Cortex of kidney (tissue), 1 donor: ENCODE measurements at places on chromosomes 13 and 19.

DNA sequence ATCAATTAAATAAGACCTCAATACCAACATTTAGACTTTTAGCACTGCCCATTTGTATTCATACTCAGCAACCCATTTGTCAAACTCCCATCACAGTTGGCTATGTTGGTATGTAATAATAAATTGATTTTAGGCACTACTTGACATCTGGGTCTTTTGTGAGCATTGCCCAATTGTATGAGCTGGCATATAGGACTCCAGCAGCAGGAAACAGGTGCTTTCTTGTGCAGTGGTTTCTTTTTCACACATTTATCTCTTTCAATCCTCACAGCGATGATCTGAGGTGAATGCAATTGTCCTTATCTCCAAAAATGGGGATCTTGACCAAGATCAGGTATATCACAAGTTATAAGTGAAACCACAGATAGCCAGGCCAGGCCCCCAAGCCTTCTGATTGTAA is 96.9 kb upstream of the OXGR1 start:
- DNase-seq: no peak

DNA sequence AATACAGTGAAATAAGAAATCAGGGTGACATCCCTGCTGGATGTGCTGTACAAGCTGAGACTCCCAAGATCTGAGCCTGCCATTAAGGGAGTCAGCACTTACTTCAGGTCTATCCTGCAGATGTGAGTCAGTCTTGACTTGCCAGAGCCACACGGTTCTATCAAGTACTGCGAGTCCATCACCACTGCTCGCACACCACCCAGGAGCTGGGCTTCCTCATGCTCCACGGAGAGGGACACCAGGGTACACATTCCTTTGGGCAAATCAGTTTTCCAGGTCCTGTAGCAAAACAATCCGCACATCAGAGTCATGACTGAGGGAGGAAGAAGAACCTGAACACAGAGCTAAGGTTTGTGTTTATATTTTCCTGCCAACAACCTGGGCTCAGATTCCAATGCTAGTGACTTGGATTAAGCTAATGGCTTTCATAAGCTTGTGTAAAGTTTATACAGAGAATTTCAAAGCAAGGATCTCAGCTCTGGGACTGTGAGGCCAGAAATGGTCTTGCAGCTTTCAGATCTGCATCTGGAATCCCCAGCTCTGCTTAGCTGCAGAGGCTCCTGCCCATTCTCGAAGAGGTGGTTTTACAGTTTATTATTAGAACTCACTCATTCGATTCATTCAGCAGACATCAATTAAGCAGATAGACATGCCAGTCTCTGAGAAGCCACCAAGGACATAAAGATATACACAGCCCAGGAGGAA is 90.6 kb downstream of the KL start:
- DNase-seq: no peak

GRCh38 chr13:93254775-93255174 is 28.2 kb downstream of the GPC6 start:
- no peak for DNase-seq

GRCh38 chr13:100860866-100861265 is 186.3 kb upstream of the TMTC4 start:
- DNase-seq: no peak

DNA sequence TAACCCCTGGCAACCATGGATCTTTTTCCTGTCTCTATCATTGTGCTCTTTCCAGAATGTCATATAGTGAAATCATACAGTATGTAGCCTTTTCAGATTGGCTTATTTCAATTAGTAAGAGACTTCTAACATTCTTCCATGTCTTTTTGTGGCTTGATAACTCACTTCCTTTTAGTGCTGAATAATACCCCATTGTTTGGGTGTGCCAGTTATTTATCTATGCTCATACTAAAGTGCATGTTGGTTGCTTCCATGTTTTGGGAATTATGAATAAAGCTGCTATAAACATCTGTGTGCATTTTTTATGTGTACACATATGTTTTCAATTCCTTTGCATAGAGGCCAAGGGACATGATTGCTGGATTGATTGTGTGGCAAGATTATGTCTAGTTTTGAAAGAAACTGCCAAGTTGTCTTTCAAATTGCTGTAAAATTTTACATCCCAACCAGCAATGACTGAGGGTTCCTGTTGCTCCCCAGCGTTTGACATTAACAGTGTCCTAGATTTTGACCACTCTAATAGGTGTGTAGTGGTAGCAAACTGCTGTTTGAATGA is 358.9 kb downstream of the ITGBL1 start:
- DNase-seq: no peak

- DNase-seq: no peak
Measured at GRCh38 chr13:58598241-58598640, 966.7 kb downstream of the PCDH17 start.

DNA sequence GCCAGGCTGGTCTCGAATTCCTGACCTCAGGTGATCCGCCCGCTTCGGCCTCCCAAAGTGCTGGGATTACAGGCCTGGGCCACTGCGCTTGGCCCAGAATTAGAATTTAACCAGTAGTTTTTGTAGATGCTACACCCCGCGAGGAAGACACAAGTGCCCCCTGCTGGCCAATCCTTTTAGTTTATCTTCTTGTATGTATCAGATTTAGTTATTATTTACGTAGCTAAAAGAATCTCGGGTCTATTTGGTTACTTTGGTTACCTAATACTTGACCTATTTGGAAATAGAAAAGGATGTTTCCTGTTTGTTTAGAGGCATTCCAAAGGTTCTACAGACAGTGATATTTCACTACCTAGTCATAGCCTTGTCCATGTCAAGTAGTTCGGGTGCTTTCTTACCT is 22.0 kb downstream of the MUC16 start:
- DNase-seq: no peak

- DNase-seq: no peak
Measured at GRCh38 chr19:44112802-44113137, 429 bp upstream of the ZNF225 start.

DNA sequence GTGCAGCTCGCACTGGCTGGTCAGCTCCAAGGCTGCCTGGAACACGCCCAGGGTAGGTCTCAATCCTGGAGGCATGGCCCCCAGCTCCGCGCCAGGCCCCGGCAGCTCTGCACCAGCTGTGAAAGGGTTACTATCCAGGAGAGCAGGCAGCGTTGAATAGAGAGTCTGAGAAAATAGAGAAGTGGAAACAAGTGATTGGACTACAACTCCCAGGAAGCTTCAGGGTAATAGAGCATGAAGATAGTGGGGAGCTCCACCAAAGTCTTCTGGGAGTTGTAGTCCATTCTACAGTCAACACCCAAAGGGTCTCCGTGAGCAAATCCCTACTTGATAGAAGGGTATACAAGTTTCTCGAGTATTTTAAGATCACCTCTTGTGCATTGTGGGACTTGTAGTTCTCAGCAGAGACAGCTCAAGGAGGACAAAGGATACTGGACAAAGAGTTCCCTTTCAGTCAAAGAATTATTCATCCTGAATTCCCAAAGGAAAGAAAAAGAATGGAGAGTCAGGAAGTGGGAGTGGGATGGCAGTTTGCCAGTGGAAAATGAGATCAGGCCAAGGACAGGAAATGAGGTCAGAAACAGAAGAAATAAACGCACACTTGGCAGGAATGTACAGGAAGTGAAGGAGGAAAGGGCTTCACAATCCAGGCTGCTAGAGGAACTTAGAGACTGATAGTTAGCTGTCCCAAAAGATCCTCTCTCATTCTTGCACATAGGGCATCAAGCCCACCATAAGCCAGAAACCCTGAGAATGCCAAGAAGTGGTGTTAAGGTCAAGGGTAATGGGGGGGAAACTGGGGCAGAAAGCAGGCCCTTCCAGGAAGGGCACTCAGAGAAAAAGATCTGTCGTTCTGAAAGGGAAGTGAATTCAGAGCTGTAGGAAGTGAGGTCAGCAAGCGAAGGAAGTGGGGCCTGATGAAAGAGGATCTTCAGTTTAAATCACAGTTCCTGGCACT is 5.5 kb upstream of the MAMSTR start:
- no peak for DNase-seq

DNA sequence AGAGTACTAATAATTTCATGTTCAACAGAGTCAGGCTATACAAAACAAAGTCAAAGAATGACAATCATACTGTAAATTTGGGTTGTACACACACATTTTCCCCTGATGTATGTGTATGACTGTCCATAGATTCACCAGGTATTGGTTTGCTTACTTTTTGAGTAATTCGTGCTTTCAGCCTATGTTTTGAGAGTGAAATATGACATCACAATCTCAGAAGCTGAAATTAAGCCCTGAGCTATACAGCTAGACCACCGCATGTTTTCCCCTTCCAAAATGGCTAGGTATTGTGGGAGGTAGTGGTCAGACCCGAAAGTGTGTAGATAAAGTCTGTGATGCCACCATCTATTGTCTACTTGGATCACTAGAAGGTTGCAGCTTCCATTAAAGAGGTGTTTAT is 102.8 kb downstream of the KATNAL1 start:
- DNase-seq: no peak

DNA sequence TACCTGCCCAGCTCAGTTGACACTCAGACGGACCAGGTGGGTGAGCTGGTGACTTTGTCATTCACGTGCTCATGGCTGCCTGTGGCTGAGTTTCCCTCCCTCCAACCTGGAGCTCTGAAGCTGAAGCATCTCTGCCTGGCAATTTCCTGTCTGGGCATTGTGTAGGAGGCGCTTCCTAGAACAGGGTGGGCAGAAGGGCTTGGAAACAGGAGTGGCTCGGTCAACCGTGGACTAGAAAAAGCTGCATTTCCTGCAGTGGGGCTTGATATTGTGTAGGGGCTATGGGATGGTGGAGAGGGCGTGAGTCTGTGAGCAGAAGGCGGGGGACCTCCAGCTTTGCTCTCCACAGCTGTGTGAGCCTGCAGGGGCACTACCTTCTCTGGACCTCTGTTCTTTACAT is 278.3 kb downstream of the TEX29 start:
- no peak for DNase-seq

- no peak for DNase-seq
Measured at GRCh38 chr13:73616861-73617260, 517.3 kb downstream of the KLF12 start.

GRCh38 chr13:55497486-55497885 is 1643.2 kb upstream of the PRR20A start:
- no peak for DNase-seq

DNA sequence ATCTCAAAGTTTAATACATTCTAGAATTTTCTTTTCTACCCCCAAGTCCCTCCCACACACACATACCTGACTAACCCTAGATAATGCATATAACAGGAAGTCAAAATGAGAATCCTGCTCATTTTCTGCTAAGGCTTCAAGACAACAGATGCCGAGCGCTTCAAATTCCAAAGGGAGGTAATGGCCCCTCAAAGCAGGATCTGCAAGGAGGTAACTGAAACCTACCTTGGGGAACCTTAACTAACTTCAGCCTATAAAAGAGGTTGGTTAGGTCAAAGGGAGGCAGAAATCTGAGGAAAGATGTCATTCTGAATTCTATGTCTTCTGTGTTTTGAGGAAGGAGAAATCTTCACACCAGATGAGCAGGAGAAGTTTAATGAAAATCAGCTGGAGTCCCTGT is 26.8 kb downstream of the EPSTI1 start:
- DNase-seq: no peak

GRCh38 chr13:47413112-47413511 is 516.3 kb upstream of the HTR2A start:
- no peak for DNase-seq

GRCh38 chr13:24610956-24611355 is 69.3 kb upstream of the ATP12A start:
- DNase-seq: no peak

DNA sequence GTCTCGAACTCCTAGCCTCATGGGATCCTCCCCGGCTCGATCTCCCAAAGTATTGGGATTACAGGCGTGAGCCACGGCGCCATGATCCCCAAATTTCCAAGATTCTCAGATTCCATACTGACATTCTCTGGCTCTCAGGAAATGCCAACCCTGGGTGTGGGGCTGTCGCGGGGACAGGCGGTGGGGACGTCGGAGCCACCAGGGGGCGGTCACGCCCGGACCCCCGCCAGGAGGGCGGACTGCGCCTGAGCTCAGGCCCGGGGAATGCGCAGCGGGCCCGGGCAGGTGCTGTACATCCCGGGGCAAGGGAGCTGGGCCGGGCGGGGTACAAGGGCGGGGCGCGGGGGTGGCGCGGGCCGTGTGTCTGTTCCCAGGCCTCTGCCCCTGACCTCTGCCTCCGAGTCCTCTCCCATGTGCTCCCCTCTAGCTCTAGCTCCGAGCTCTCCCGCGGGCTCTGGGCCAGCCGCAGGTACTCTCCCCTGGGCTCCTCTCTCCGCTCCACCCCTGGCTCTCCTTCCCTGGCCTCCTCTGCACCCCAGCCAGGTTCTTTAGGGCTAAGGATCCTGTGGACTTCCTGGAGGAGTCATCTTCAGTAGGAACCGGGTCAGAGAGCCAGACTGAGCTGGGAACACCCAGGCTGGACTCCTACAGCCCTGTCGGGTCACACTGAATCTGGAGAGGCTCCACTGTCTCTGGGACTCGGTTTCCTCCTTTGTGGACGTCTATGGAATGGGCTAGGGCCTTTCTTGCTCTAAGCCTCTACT is 2.4 kb downstream of the PPP1R13L start:
- DNase-seq: no peak

- DNase-seq: no peak
Measured at GRCh38 chr19:8611391-8611876, 919 bp upstream of the ADAMTS10 start.

DNA sequence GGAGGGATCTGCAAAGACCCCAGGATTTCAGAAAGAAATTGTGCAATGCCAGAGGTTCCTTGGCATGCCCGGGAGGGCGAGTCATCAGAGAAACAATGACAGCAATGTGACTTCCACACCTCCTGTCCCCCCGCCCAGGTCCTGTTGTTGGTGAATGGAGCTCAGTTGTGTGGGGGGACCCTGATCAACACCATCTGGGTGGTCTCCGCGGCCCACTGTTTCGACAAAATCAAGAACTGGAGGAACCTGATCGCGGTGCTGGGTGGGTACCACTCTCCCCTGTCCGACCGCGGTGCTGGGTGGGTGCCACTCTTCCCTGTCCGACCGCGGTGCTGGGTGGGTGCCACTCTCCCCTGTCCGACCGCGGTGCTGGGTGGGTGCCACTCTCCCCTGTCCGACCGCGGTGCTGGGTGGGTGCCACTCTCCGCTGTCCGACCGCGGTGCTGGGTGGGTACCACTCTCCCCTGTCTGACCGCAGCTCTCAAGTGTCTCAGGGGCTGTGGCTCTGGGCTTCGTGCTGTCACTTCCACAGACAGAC is 5.2 kb upstream of the F10 start:
- DNase-seq: no peak

GRCh38 chr13:102686024-102686423 is 8.8 kb downstream of the METTL21C start:
- DNase-seq: no peak

DNA sequence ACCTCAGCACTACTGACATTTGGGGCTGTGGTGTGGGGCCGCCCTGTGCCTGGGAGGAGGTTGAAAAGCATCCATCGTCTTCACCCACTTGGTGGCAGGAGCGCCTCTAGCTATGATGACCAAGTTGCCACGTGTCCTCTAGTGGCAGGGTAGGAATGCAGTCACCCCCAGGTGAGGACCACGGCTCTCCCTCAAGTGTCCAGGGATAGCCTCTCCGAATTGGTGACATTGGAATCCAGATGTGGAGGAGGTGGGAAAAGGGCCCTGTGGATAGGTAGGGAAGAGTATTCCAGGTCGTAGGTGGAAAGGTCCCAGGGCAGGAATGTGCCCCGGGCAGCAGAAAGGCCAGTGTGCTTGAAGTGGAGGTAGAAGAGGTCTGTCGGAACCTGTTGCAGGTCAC is 37.6 kb downstream of the ARHGEF18 start:
- no peak for DNase-seq

GRCh38 chr19:17097593-17098126 is 22.1 kb downstream of the MYO9B start:
- DNase-seq: no peak

GRCh38 chr19:15372470-15372869 is 7.1 kb downstream of the AKAP8 start:
- DNase-seq: no peak

GRCh38 chr13:39415008-39415802 is 187.8 kb downstream of the LHFPL6 start:
- DNase-seq: no peak

GRCh38 chr19:48230555-48231129 is 25.1 kb downstream of the CARD8 start:
- no peak for DNase-seq
